GM19239 (cell line): ENCODE measurements at places on chromosomes 3 and 15.

DNA sequence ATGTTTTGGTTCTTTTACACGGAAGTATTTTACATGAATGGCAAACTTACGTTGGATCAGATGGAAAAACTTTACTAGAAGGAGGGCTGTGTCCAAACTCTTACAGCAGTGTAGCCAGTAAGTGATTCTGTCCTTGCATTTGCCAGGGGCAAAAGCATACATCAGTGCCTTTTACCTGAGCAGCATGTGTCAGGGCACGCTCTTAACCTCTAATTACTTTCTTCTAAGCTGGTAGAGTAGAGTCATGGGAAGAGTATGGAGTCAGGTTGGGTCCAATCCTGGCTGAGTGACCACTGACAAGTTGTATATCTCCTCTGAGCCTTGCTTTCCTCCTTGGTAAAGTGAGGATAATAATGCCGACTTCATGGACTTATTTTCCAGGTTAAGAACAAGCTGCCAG is 47.1 kb downstream of the RYR3 start:
- DNase-seq = no peak

- DNase-seq = no peak
These were observed 2.0 kb downstream of the CORO2B start for GRCh38 chr15:68580883-68581155.

GRCh38 chr3:186511245-186511644 is 32.9 kb downstream of the CRYGS start:
- DNase-seq = no peak

- no peak for DNase-seq
These were observed 209.5 kb downstream of the ADAMTS17 start for GRCh38 chr15:100132309-100132708.

- DNase-seq = no peak
These were observed 81.0 kb upstream of the BNC1 start for GRCh38 chr15:83365370-83365938.

- DNase-seq = no peak
These were observed 47.6 kb upstream of the ST8SIA2 start for GRCh38 chr15:92346063-92346462.

- DNase-seq = no peak
These were observed 750 bp downstream of the SLC33A1 start for GRCh38 chr3:155853214-155854140.

- DNase-seq = no peak
These were observed 135.1 kb upstream of the UBP1 start for GRCh38 chr3:33575311-33575710.

DNA sequence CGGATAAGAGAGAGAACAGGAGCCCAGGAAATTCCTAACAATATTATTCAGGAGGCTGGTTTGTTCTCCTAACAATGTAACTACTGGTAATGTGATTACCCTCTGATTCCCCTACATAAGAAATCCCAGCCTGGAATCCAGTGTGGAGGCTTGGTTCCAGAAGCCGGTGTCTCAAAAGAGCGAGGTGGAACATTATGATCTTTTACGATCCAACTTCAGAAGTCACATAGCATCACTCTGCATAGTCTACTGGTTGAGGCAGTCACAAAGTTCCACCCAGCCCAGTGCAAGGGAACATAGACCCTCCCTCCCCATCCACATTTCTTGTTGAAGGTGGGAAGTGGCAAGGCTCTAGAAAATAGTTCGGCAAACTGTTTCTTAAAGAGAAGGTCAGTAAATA is 81.6 kb upstream of the GALNT15 start:
- no peak for DNase-seq

DNA sequence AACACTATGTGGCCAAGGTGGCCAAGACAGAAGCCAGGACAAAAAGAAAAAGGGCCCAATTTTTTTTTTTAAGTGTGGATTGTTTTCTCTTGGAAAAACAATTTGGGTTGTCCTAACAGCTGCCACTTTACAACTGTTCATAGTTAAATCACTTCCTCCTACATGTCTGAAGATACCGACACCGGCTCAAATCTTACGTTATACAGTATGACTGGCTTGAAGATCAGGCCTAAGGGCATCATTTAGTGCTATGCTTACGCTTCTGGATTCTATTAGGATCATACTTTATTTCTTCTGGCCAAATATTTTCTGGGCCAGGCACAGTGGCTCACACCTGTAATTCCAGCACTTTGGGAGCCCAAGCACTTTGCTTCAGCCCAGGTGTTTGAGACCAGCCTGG is 404.4 kb downstream of the MECOM start:
- no peak for DNase-seq

DNA sequence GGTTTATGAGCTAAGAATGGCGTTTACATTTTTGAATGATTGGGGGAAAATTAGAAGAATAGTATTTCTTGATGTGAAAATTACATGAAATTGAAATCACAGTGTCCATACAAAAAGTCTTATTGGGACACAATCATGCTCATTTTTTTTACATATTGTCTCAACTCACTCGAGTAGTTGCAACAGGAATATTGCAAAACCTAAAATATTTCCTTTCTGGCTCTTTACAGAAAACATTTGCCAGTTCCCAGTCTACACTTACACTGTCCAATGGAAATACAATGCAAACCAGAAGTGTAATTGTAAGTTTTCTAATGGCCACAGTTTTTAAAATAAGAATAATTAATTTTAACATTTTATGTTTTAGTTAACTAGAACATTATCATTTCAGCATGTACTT is 137.8 kb downstream of the SAMMSON start:
- no peak for DNase-seq

GRCh38 chr15:66472176-66472999 is 25.2 kb downstream of the SNAPC5 start:
- peak; percentile 77 for DNase-seq
